Cortex of kidney (tissue), 1 donor: ENCODE measurements at places on chromosomes 2 and 18.

GRCh38 chr2:202760848-202761247 lies 110.7 kb downstream of the ICA1L start:
- DNase-seq, result no peak

- DNase-seq, result no peak
Observed at GRCh38 chr18:42305869-42306593, 351.0 kb downstream of the PIK3C3 start.

GRCh38 chr2:184767059-184767458 lies 168.7 kb downstream of the ZNF804A start:
- DNase-seq, result no peak

GRCh38 chr2:36952748-36953197 lies 13.6 kb downstream of the STRN start:
- DNase-seq, result no peak
